Cerebellar nuclear complex (tissue), 1 donor: ENCODE measurements at places on chromosomes 3 and 15.

DNA sequence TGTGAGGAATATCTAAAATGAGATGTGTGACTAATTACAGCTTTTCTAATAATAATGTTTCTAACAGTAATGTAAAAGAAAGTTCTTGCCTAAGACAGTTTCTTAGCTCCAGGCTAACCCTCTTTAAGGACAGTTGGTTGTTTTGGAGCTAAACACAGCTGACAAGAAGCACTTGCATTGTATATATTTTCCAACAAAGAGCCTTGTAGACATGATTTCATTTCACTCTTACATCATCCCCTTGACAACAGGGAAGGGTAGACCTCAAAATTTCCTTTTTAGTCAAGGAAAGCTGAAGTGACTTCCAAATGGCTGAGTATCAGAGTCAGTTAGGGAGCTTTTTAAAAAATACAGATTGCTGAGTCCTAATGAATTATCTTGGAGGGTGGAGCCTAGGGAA is 4.1 kb downstream of the ARID3B start:
- DNase-seq: no peak

DNA sequence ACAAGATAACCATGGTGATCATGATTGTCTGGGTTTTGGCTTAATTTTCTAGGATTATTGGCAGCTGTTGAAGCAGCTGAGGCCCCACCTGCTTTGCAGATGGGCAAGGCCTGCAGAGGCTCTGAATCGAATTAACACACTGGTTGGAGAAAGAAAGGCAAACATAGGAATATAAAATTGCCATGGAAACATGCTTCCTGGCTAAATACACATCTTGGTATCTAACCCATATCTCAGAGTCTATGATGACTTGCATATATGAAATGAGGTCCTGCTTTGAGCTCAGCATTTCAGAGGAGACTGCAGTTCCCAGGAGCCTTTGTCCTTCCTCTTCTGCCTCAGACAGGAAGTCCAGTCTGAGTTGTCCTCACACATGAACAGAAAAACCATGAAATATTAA is 24.3 kb upstream of the SV2B start:
- no peak for DNase-seq

DNA sequence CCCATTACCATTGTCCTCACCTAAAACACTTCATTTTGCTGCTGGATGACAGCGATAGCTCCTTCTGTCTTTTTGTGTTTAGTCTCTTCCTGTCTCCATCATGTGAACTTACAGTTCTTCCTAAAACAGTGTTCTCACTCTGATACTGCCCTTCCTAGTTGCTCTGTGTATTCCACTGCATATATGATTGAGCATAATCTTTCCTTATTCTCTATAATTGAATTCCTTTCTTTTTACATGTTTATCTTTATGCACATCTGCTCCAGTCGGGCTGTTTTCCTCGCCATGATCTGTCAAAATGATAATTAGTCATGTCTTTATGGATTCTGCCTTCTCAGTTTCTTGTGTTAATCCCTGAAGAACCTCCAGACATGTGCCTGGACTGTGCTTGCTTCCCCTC is 405.1 kb upstream of the SEMA6D start:
- DNase-seq: no peak

- no peak for DNase-seq
These were observed 21.4 kb upstream of the LEO1 start for GRCh38 chr15:51992953-51993352.

DNA sequence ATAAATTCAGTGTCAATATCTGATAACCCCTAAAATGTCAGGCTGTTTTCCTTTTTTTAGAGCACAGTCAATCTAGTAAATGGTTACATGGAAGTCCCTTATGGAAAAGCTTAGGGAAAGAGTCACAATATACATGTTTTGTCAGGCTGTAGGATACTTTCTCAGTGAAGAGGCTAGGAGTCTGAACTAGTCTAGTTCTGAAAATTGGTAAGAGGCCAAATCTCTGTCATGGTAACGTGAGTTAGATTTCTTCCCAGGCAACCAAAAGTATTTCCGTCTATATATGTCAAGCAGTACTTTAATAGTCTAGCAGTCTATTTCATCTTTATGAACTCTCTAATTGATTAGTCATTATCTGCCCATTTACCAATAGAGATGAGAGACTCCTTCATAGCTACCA is 215.9 kb upstream of the LRRC3B start:
- no peak for DNase-seq

DNA sequence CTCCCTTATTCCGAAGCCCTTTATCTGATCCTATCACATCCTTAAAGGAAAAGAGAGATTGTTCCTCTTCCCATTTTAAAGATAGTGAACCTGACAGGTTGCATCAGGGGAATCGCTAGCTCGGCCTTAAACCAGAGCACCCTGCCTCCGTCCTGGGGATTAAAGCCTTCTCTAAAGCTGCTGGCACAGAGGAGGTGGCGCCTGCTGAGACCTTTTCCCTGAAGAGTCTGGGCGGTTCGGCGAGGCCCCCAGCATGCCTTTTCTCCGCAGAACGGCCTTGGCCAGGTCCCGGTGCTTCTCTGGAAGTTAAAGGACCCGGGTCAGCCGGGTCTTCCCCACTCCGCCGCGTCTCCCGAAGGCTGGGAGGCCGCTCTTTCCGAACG is 593 bp downstream of the FAM219B start:
- DNase-seq: no peak

- no peak for DNase-seq
These were observed 451.3 kb upstream of the MCTP2 start for GRCh38 chr15:93780073-93780472.

- no peak for DNase-seq
These were observed 252.0 kb downstream of the UBE2E2 start for GRCh38 chr3:23455084-23455483.

GRCh38 chr3:168608926-168609325 is 513.2 kb upstream of the GOLIM4 start:
- no peak for DNase-seq

DNA sequence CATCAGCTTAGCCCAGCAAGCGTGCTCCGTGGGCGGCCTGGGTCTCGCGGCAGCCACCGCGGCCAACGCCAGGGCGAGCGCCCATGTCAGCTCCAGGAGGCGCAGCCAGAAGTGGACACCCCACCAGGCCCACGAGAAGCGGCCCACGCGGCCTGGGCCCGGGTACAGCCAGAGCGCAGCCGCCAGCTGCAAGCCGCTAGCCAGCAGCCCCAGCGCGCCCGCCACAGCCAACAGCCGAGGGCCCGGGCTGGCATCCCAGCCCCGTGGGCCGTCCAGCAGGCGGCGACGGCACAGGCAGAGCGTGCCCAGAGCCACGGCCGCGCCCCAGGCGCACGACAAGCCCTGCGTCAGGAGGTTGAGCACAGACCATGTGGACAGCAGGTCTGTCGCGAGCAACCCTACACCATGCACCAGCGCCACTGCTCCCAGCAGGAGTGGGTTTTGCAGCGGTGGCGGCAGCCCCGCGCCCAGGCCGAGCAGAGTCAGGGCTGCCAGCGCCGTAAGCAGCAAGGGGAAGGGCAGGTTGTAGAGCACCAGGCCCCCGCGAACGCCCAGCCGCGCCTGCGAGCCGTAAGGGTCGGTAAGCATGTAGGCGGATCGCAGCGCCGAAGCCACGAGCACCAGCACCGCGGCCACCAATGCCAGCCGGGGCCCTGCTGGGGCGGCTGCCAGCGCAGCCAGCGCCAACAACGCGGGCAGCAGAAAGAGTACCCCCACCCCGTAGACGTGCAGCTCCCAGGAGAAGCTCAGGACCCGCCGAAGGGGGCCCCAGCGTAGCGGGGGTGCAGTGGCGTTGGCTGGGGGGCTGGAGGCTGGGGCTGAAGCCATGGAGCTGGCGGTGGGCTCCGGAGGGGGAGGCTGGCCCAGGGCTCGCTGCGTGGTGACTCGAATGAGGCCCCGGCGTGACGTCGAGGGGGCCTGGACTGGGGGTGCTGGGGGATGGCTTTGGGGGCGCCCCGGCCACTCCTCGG is 4.9 kb downstream of the PRRT3 start:
- no peak for DNase-seq

GRCh38 chr3:10467904-10468612 is 37.3 kb downstream of the ATP2B2 start:
- peak; percentile 86 for DNase-seq

DNA sequence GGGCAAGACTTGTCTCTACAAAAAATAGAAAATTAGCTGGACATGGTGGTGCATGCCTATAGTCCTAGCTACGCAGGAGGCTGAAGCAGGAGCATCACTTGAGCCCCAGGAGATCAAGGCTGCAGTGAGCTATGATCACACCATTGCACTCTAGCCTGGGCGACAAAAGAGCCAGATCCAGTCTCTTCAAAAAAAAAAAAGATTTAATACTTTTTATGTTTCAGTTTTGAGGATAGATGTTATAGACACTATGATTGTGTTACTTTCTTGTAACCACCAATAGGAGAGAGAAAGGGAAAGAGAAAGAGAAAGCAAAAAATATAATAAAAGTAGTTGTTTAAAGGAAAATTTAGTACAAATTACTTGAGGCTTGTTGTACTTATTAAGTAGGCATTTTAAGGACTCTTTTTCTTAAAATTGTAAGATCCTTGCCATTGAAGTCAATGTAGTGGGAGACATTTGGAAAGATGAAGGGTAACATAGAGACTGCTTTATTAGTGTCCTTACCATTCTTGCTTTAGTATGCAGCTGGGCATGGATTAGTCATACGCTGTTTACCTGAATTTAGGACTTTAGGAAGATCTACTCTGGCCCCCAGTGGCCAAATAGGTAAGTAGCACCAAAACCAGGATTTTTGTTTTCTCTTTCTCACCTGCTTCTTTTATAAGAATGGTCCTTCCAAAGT is 35.1 kb upstream of the ZDHHC23 start:
- no peak for DNase-seq

GRCh38 chr3:130679218-130679617 is 67.4 kb downstream of the PIK3R4 start:
- DNase-seq: no peak
